ENCODE measurements at places on chromosomes 3 and 15.

GRCh38 chr15:70258369-70259027 is 160.8 kb upstream of the TLE3 start:
- peak overlapping the region; percentile 52 for H3K27ac ChIP-seq
- peaks cover 66% of the 10 kb centered on the region for H3K4me1 ChIP-seq
- H3K36me3 ChIP-seq, result no peaks in the 10 kb centered on the region
- H3K27me3 ChIP-seq, result no peaks in the 10 kb centered on the region
- DNase-seq, result peak; percentile 97
- H3K4me3 ChIP-seq, result peak overlapping the region; percentile 1

- no peaks in the 10 kb centered on the region for H3K4me1 ChIP-seq
- no peaks in the 10 kb centered on the region for H3K36me3 ChIP-seq
- no peak for DNase-seq
Observed at GRCh38 chr3:69809076-69809835, 70.0 kb downstream of the MITF start.

DNA sequence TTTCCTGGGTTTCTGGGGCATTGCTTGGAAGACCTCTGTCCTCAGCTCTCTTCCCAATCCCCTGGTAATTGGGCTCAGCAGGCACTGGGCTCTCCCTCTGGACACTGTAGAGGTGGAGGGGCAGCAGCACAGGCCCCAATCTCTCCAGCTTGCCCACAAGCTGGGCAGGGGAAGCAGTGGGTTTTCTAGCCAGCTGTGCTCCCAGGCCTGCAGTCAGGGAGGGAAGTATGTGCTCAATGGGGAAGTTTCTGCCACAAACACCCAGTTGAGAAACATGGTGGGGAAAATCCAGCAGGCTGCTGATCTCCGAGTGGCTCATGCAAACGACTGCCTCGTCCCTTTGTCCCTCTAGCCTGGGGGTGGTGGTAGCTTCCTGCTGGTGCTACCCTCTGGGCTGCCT is 12.8 kb upstream of the RFT1 start:
- no peaks in the 10 kb centered on the region for H3K27me3 ChIP-seq
- H3K4me1 ChIP-seq, result peaks cover 8% of the 10 kb centered on the region
- no peaks in the 10 kb centered on the region for H3K36me3 ChIP-seq

- H3K4me1 ChIP-seq, result no peaks in the 10 kb centered on the region
- DNase-seq, result no peak
- H3K36me3 ChIP-seq, result no peaks in the 10 kb centered on the region
Observed at GRCh38 chr3:4078903-4079302, 224.3 kb upstream of the SETMAR start.

DNA sequence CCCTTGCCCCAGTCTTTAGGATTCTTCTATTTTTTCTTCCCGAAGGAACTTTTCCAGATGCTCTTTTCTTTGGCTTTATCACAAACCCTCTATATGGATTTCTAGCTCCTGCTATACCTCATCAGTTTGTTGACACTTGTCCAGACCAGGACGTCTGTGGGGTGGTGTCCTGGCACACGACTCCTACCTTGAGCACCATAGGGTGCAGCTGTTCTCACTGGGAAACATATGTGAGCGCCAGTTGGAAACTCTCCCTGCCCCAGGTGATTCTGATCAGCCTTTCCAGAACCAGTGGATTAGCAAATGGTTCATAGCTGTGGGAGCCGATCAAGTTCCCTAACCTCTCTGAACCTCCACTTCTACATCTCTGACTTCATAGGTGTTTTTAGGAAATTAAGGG is 40.6 kb upstream of the USP3 start:
- H3K4me3 ChIP-seq, result no peak overlapping the region
- no peak for DNase-seq
- no peak overlapping the region for H3K27ac ChIP-seq

GRCh38 chr3:64318001-64318400 is 92.7 kb upstream of the PRICKLE2 start:
- no peaks in the 10 kb centered on the region for H3K4me1 ChIP-seq
- DNase-seq, result no peak
- H3K4me3 ChIP-seq, result no peak overlapping the region

DNA sequence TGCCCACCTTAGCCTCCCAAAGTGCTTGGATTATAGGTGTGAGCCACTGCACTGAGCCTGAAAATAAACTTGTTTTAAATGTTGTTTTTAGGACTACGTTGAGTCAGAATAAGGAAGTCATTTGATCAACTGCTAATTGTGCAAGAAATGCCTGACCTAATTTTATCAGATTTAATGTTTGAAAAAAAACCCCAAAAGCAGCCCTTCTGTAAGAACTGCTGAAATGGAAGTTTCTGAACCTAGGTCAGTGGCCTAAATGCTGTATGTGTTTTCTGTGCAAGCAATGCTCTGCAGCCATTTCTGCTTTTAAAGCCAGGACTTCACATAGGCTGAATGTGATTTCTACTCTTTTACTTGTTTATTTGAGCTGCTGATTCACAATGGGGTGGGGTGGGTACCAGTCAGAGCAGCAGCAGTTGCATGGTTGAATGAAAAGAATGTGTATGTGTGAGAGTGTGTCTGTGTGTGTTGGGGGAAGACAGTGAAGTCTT is 6.6 kb downstream of the GPX1 start:
- H3K4me1 ChIP-seq, result peaks cover 67% of the 10 kb centered on the region
- peak overlapping the region; percentile 75 for H3K27ac ChIP-seq
- no peak for DNase-seq
- H3K27me3 ChIP-seq, result no peaks in the 10 kb centered on the region

DNA sequence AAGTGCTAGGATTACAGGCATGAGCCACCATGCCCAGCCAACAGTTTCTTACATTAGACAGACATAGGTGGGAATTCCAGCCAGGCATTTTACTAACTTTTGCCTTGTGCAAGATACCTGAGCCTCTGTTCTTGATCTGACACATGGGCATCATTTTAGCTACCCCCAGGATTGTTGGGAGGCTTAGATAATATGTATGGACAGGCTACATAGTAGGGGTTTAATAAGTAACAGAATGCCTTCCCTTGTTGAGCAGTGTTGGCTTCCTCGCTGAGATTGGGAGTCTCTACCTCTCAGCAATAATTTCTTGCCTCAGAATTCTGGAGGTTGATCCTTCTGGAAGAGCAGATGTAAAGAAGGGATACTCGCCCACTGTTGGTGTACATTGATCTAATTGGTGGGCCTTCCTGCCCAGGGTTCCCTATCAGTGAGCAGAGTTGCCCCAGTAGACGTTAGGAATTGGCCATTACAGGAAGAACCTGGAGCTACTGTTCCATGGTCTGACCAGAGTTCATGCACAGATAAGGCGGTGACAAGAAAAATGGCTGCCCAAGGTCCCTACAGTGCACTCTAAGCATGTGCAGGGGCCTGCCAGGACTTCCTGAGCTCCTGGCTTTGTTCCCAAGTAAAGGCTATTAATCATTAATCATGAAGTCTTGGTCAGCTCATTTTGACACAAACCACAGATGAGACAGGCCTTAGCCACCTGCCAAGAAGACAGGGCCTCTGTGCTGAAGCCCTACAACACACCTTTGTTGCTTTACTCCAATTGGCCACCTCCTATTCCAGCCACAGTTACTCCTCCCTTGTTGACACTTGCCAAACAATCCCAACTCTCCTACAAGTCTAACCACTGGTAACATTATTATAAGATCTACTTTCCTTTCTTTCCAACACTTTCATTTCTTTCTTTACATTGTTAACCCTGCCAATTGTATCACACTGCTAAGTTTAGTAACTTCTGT is 5.0 kb upstream of the IL17RE start:
- no peak for DNase-seq
- H3K4me3 ChIP-seq, result no peak overlapping the region
- peaks cover 4% of the 10 kb centered on the region for H3K36me3 ChIP-seq

- DNase-seq, result no peak
- no peak overlapping the region for H3K4me3 ChIP-seq
- H3K27me3 ChIP-seq, result no peaks in the 10 kb centered on the region
- no peaks in the 10 kb centered on the region for H3K36me3 ChIP-seq
Observed at GRCh38 chr3:148158210-148158609, 539.5 kb upstream of the AGTR1 start.
